ENCODE measurements at places on chromosomes 4 and X.

GRCh38 chr4:128697323-128697722 lies 112.2 kb upstream of the JADE1 start:
- no peak for DNase-seq

DNA sequence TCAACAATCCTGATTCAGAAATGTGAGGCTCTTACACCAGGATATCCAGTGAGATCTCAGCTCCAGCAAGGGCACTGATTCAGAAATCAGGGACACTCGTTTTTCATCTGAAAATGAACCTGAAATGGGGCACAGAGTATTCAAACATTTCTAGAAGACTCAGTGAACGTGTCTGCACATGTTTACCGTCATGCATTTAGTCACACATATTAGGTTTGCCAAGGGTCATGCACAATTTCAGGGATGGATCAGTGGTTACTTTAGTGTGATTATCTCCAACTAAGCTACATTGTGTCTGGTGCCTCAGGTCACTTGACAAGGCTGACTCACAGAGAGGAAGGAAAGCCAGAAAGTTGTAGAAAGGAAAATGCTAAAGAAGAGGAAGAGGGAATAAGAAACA lies 33.6 kb upstream of the SPANXN2 start:
- no peak for DNase-seq

- no peak for DNase-seq
Measured at GRCh38 chr4:3821580-3822229, 55.5 kb downstream of the ADRA2C start.

GRCh38 chr4:158870626-158871334 lies 102.0 kb downstream of the FNIP2 start:
- DNase-seq: no peak

GRCh38 chr4:94491322-94491721 lies 39.6 kb downstream of the PDLIM5 start:
- peak; percentile 20 for DNase-seq

GRCh38 chrX:142428916-142429315 lies 223.8 kb upstream of the MAGEC2 start:
- DNase-seq: no peak

- DNase-seq: peak; percentile 17
Measured at GRCh38 chr4:128519163-128519830, 231.7 kb upstream of the PGRMC2 start.

DNA sequence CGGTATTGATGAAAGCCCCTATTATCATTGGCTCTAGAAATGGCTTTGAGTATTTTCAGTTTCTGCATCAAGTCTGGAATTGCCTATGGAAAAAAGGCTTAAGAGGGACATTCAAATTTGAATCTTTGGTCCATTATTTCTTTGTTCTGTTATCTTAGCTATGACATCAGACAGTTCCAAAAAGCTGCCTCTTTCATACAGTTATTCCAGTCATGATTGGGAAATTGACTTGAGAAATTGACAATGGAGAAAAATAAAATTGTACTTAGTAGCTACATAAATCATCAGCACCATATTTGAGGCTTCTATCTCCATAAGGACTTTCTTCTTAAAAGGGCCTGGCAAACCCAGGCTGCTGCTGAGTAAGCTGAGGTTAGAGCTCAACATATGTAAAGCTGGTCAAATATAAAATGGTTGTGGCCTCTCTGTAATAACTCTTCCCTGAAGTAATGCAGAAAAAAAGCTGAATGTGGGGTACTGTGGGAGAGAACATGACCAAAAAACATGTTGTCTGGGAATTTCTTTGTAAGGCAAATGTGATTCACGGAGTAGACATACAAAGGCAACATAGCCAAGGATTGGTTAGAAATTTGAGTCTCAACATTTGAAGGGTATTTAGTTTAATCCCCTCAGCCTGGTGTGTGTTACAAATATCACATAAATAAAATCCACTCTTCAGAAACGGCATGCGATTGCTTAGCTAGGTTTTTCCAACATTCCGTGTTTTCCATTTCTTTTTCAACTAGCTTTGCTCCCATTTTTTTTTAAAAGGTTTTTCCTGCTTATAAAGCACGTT lies 100.9 kb downstream of the LNX1 start:
- DNase-seq: no peak

DNA sequence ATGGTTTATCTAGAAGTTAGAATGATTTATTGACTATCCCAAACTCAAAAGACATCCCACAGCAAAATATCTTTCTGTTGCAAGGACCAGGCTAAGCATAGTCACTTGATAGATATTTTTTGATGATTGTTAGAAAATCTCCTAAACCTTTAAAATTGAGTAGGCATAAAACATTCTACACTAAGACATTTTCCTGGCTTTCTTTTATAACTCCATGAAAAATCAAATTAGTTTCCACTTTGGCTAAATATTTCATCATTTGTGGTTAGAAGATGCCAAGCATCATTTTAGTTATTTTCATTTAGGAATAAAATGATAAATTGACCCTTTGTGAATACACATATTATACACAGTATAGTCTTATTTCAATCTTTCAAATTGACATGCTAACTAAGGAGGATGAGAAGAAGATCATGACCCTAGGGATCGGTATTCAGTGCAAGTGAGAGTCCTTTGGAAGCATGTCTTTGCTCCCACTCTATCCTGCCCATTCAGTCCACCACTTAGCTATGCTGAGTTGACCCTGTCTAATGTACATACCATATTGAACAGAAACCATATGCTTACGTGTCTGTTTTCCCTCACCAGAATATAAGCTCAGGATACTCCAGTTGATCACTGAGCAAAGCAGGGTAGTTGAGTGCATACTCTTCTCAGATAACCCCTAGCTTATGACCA lies 136.6 kb upstream of the OTUD4 start:
- no peak for DNase-seq

DNA sequence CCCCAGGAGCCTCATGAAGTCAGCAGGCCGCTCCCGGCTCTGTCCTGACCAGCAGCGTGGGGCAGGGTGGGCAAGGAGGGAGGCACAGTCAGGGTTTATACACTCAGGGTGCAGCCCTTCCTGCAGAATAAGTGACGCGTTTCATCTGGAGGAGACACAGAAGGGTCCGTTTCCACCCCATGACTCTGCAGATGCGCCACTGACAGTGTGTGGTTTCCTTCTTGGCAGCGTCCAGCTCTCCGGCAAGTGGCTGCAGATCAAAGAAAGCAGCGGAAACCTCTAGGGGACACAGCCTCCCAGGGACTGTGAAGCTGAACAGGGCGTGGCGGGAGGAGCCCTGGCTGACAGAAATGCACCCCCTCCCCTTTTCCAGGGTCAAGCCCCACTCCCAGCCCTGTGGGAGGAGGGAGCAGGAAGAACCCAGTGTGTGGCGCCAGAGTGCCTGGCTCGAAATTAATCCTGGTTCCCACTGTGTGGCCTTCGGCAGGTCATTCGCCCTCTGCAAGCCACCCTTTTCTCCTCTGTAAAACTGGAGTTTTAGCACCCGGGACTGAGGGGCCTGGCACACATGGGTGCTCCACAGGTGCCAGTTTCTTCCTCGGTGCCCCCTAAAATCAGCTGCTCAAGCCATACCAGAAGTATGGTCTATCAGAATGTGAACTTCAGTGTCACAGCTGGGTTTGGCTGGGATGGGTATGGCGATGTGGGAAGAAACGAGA lies 17.3 kb upstream of the TBC1D14 start:
- peak; percentile 51 for DNase-seq

DNA sequence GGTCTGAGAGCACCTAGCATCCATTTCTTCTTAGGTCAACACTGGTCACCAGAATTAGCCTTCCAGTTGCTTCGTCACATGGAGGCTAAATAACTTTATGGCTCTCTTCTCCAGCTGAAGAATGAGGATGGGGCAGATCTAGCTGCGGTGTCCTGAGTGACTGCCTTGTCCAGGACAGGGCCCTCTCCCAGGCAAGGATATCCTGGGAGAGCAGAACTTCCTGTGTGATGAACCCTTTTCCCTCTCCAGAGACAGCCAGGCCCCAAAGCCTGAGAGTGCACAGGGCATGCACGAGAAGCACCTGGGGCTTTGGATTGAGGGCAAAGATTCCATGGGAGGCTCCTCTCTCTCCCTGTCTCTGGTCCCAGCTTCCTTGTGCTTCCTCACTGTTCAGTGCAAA lies 108.2 kb upstream of the MAMLD1 start:
- no peak for DNase-seq

GRCh38 chrX:40267334-40268187 lies 169.8 kb upstream of the BCOR start:
- DNase-seq: peak; percentile 15

DNA sequence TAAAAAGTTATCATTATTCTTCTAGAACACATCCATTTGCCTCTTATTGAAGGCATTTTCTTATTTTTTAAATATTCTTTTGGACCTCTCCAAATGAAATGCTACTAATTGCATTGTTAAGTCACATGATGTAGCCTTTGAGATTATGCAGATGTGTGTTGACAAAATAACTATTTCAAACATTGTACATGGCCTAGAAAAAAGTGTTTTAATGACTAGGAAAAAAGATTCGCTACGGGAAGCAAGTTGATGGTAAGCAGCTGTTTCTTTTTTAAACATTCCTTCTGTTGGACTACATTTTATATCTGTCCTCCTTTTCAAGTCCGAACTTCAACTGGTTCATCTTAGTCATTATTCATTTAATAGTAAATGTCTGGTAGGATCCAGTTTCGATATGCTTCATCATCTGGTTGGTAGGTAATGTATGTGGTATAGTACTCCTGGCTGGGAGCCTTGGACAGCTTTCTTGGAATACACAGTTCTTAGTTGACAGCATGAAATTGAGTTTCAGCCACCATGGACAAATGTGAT lies 34.3 kb upstream of the GUCY1A1 start:
- no peak for DNase-seq

DNA sequence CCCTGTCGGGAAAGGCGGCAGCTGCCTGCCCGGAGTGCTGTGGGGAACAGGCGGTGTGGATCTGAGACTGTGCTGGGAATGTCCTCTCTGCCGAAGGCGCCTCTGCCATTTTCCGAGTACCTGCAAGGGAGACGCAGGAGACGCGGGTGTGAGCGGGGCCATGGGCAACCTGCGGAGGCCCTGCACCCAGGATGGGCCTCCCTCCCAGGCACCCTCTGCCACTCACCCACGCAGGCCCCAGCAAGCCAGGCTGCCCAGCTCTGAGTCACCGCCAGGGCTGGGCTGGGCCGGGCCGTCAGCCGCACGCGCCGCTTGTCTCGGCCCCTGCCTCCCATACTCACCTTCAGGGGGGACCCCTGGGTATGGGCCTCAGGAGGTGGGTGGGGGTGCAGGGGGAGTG lies 3.5 kb upstream of the FGFR3 start:
- DNase-seq: no peak

DNA sequence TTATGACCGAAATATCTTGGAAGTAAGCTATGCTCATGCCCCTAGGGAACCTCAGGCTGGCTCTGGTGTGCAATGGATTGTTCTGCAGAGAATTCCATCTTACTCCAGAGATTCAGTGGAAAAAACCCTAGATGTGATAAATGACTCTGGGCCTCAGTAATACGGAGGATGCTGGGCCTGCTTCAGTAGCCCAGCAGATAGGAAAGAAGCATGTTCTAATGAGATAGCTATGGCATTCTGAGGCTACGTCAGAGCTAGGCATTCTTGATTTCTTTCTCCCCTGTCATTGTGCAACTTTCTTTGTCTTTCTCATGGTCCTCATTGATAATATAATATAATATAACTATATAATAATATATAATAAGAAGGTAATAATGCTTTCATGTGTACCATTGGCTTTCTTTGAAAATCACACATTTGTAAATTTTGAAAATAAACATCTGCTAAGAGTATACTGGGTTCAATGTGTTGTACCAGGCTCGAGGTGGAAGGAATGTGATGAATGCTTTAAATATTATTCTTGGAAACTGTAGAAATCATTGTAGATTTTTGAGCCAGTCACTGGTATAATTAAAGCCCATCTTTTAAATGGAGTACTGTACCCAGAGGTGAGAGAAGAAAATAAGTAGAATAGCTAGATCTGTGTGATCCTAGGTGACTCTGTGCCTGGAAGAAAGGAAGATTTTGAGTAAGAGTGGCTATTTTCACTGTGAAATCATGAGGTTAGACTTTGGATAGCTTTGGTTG lies 152.0 kb downstream of the IL15 start:
- no peak for DNase-seq

DNA sequence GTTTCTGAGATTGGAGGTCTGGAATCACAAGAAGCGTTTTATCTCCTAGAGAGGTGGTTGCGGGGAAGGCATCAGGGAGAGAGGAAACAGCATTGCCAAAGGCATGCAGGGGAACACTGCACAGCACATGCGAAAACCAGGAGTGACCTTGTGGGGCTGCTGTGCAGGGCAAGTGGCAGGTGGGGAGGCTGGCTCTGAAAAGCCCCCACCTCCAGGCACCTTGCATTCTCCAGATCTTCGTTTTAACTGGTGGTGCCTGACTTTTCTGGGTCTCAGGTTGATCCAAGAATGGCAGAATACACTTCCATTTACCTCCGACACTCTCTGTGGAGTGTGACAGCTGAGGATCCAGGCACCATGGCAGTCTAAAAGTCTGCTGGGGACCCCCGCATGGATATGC lies 209.4 kb upstream of the LEF1 start:
- DNase-seq: no peak

GRCh38 chrX:20393944-20394343 lies 127.2 kb upstream of the RPS6KA3 start:
- DNase-seq: no peak

DNA sequence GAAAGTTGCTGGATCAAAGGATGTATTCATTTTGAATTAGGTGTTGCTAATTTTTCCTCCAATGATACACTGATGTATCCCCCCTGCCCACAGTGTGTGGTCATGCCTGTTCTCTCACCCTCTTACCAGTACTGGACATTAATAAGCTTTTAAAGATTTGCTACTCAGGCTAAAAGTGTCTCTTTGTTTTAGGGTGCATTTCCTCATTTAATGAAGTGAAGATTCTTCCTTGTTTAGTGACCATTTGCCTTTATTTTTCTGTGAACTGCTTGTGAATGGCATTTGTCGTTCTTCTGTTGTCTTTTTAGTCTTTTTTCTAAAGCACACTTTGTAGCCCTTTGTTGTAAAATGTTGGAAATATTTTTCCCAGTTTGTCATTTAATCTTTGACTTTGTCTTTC lies 5.0 kb downstream of the MSMO1 start:
- no peak for DNase-seq

- DNase-seq: no peak
Measured at GRCh38 chr4:6719611-6720179, 3.7 kb downstream of the BLOC1S4 start.

GRCh38 chrX:136863826-136864225 lies 16.7 kb downstream of the RBMX start:
- no peak for DNase-seq

Measured in lung microvascular endothelial cell (primary cell).